Right ventricle myocardium superior (tissue), 1 donor: ENCODE measurements at places on chromosomes 11 and 22. TPM values are rescaled to one million over a fixed set of nuclear protein-coding genes. Genes with fewer than 3 reads are reported as not detected.

The SLC6A5 gene
- total RNA-seq = not detected

The TOP3B gene
- total RNA-seq = 9.0 TPM

The CCDC73 gene
- total RNA-seq = not detected

The ABCC8 gene
- total RNA-seq = 0.91 TPM

The PANX2 gene
- 0.43 TPM for total RNA-seq

GRCh38 chr11:105856954-105857353 is 165.1 kb downstream of the MSANTD4 start:
- no peak for DNase-seq

DNA sequence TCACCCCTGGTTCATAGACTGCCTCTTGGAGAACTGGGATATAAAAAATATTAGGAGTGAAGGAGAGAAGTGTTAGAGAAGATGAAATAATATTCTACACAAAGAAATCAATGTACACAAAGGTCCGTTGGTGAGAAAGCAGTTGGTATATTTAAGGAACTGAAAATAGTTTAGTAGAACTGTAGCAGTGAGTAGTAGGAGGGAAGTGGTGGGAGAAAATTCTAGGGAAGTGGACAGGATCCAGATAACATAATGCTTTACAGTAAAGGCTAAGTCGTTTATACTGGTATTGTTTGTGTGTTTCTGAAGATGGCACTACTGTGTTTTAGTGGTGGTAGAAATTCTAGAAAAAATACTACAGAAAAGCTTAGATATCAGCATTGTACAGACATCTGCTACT is 120.8 kb upstream of the CHORDC1 start:
- DNase-seq = no peak

DNA sequence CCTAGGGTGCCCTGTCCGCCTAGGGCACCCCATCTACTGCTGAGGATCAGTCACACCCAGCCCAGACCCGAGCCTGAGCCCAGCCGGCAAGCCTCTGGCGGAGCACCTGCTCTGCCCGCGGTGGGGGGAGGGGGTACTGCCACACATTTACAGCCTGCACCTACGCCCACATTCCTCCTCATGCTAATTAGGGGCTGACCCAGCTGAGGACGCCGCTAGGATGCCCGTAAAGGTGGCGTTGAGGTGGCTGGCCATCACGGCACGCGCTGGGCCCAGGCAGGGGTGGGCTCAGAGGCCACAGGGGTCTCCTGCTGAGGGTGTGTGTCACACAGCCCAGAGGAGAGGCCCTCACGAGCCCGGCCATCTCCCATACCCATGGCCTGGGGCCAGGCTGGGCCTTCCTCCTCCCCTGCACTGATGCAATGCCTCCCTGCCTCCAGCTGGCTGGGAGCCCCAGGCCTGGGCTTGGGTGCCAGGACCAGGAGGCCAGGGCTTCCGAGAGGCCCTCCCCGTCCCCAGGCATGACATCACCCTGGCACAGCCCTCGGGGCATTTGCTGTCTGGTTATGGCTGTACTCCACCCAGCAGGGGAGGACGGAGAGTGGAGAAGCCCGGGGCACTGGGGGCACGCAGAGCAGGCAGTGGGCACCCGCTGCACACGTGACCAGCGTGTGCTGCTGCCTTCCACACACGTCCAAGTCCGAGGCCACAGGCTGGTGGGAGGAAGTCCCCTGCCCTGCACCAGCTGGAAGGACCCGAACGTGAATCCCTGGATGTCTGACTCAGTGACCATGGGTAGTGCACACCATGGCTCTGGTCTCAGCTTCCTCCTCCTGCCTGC is 12.7 kb downstream of the DUSP8 start:
- DNase-seq = peak; percentile 95

- peak; percentile 92 for DNase-seq
Observed at GRCh38 chr11:1882265-1883238, 9.1 kb downstream of the PRR33 start.

DNA sequence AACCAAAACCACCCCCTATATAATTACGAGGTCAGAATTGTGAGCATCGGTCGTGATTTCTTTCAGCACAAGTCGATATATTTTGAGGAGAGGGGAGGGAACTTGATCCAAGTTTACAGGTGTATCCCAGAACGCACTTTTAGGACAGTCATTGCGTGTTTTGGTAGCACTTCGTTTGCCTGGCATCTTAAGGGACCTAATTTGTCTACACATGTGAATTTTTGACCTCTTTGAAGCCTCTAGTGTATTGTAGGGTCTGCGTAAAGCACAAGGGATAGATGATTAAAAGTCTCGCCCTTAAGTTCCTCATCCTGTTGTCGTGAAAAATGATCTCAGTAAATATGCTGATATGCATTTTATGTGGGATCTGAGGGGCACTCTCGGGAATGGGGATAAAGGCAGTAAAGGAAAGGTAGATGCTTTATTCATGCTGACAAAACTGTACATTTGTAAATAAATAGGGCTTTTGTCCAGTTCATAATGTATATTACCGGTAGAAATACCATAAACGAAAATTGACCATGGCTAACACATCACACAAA is 632 bp upstream of the CCDC34 start:
- no peak for DNase-seq
